CD4-positive, alpha-beta memory T cell (primary cell): ENCODE measurements at places on chromosomes 13 and 19.

GRCh38 chr13:24463078-24463477, 49.5 kb downstream of the PARP4 start:
- no peak for DNase-seq

DNA sequence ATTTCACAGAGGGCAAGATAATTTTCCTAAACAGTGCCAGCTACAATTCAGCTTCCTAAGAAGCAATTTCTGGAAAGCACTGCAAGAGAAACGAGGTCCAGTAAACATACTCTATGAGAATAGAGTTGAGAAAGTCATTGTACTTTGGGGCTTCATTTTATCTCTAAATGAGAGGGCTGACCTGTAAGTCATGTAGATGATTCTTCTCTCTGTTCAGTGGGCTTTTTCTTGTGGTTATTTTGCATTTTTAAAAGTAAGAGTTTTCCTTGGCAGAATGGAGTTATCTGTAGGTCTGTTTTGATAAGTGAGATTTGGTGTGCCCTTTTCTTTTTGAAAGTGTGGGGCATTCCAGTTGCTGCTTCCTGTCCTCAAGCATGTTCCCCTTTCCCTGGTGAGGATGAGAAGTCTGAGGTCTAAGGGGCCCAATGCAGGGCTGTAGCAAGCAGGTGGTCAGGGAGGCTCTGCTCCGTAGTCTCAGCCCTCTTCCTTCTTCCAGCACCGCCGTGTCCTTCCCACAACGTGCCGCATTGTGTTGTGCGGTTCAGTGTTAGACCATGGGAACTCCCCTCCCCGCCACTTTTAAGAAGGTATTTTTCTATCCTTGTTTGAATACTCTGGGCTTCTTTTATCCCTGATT, 86.3 kb downstream of the ARHGEF7 start:
- DNase-seq: no peak

DNA sequence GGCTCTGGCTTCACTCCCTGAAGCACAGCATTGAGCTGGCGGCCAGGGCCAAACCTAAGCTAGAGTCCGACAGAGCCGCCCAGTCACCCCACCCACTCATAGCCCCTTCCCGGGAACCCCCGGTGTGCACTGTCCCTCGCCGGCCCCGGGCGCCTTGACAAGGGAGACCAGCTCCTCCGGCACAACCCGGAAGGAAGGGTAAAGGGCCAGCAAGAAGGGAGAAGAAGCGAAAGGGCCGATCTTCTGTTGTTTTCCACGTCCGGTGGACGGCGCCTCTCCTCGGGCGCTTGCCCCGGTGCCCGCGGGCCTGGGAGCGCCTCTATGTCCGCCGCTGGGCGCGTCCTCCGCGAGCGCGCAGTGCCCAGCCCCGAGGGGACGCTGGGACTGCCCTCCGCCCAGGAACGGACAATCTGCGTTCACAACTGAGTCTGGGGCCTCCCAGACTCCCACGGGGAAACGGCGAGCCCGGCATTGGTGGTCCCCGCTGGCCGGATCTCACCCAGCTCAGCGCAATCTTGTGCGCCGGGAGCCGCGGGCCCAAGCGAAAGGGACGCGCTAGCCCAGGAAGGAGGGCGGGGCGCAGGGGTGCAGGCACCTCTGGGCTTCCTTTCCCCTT, 172.5 kb upstream of the MIR17HG start:
- DNase-seq: no peak

DNA sequence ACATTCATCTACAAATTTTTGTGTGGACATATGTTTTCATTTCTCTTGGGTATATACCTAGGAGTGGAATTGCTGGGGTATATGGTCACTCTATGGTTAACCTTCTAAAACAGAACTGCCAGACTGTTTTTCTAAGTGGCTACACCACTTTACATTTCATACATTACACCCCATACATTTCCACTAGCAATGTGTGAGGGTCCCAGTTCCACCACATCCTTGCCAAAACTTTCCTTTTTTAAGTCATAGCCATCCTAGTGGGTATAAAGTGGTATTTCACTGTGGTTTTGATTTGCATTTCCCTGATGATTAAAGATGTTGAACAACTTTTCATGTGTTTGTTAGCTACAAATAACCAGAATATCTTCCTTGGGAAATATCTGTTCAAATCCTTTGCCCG, 336.1 kb downstream of the SHISA2 start:
- no peak for DNase-seq

DNA sequence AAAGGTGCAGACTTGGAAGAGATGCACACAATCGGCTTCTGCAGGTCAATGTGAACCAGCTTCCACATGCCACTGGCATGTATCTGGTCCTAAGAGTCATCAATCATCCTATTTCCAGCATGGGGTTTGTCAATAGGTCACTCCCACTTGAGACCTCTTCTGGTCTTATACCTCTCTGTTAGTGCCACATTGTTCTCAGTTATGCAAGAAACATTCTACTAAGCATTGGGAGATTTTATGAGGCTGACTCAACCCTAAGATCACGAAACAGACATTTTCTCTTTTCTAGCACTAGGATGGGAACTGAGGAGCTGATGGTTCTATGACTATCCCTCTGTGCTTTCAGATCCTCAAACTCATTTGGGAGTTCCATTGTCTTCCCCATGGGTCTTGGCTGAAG, 581.5 kb upstream of the KLF12 start:
- DNase-seq: no peak

DNA sequence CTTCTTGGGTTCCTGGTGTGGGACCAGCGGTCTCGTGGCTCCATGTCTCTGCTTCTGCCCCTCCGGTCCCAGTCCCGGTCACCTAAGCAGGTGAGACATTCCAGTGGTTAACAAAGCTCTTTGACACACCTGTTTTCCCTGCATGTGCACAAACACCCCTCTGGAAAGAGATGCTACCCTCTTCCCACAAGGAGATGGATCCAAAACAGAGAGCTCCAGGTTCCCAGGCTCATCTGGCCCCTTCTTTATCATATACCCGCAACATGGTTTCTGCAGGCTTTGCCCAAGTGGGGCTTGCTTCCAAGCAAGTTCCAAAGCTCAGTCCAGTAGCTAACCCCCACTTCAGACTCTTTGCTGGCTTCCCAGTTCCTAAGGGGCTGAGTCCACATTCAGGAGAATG, 17.8 kb downstream of the PEG3 start:
- DNase-seq: no peak

DNA sequence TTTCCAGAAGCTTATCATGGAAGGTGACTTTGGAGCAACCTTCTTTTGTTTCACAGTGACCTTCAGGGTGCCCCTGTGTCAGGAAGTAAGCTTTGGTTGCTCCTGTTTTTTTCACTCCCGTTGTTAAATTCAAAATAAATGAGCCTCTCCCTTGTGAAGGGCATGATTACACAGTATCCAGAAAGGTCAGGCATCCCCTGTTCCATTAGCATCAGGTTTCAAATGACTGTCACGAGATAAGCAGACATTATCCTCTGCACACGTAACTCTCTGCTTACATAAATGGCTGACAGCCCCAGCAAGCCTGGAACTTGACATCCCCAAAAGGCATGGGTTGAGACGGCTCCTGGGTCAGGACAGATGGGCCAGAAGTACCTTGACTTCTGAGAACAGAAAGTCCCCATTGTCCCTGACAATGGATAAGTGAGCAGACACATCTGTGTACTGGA, 52.0 kb downstream of the RAB20 start:
- DNase-seq: no peak

DNA sequence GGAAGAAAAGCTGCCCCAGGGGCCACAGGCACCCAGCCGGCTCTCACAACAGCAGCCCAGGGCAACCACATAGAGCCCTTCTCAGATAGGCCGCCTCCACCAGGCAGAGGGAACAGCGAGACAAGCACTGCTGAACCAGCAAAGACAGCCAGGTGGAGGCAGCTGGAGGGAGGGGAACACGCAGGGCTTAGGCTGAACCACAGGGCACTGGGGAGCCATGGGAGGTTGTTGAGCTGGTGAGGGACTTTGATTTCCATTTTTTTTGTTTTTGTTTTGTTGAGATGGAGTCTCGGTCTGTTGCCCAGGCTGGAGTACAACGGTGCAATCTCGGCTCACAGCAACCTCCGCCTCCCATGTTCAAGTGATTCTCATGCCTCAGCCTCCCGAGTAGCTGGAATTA, 3.5 kb downstream of the GAMT start:
- DNase-seq: no peak

GRCh38 chr13:51840917-51841316, 4.1 kb downstream of the TMEM272 start:
- DNase-seq: no peak

DNA sequence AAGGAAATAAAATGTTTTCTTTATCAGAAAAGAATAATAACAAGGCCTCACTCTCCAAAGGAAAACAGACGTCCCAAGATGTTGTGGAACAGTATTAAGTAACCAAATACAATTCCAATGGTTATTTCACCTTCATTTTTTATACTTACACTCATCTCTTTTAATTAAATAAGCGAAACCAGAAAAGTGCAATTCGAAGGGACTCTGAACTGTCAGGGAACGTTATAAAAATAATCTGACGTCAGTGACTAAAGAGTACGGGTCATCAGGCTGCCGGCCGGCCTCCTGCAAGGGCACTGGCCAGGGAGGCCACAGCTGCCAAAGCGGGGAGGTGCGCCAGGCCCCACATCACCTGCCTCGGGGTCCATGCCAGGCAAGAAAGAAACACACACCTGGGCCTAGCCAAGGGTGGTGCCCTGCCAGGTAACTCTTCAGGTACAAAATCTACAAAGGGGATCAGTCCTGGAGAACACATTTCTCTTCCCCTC, 61.2 kb downstream of the CDADC1 start:
- DNase-seq: no peak

- no peak for DNase-seq
Observed at GRCh38 chr13:106690779-106691178, 122.8 kb upstream of the ARGLU1 start.

DNA sequence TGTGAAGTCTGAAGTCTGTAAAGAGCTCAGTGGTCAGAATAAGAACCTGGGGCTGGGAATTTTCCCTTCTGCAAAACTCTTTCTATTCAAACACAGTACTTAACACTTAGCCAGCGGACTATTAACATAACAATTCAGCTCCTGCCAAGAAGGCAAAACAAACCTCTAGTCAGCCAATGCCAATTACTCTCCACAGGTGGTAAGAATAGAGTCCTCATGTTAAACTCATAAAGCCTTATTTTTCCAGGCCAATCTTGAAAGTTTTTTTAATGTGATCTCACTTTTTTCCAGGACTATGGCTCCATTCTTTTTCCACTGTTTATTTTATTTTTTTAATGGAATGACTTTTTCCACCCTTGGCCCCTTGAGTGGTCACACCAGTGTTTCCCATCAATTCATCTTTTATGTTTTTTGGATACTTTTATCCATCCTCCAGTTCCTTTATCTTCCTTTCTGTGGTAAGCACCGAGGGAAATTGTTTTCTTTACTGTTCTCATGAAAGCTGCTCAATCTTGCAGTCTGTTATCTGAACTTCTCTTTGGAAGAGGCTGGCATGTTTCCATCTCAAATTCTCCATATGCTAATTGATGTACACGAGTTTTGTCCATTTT, 217.3 kb downstream of the LHFPL6 start:
- DNase-seq: no peak

GRCh38 chr19:11261971-11262839, at the start of gene DOCK6:
Gene DOCK6 (minus strand): TSS chr19:11262524. CDS start chr19:11262440, 84 bp downstream.
- no peak for DNase-seq

DNA sequence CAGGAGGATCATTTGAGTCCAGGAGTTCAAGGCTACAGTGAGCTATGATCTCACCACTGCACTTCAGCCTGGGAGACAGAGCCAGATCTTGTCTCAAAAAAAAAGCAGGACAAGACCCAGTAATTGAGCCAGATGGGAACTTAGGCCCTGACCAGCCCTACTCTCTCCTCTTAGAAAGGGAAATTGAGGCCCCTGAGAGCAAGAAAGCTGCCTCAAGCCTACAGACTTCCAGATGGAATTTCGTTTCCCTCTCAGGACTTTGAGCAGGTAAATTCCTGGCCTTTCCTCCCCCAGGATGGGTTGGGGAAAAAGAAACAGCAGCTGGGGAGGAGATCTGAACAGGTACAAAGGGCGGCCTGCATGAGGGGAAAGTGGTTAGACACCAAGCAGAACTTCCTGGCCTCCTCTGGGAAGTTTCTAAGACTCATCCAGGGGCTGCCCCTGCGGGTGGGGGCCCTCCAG, 3.6 kb upstream of the BCL3 start:
- DNase-seq: no peak

DNA sequence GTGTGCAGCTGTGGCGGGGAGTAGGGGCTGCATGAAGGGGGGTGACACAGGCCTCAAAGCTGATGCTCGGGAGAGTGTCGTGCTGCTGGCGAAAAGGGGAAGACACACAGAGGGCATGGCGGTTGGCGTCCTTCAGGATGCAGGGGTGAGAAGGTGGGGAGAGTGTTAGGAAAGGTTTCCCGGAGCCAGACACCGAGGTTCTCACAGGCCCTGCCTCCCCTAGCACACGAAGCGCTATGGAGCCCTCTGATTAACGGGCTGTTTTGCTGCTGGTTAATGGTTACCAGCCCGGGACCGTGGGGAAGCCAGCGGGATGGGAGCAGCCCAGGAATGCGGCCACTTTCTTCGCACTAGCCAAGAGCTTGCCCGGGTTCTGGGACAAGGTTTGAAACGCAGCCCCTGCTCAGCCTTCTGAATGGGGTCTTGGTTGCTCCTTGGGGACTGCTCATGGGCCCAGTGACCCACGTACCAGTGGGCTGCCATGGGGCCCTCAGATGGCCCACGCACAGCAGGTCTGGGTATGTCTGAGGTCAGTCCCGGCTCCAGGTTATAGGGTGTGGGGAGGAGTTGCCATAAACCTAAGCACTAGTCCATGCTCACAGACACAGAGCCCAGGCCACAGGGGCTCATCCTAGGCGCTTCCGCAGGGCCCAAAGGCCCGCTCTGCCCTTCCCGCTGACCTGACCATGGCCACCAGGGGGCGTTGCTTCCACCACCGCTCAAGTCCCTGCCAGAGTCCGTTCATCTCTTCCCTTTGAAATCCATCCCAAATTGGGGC, 31.3 kb upstream of the ISYNA1 start:
- DNase-seq: peak; percentile 45

DNA sequence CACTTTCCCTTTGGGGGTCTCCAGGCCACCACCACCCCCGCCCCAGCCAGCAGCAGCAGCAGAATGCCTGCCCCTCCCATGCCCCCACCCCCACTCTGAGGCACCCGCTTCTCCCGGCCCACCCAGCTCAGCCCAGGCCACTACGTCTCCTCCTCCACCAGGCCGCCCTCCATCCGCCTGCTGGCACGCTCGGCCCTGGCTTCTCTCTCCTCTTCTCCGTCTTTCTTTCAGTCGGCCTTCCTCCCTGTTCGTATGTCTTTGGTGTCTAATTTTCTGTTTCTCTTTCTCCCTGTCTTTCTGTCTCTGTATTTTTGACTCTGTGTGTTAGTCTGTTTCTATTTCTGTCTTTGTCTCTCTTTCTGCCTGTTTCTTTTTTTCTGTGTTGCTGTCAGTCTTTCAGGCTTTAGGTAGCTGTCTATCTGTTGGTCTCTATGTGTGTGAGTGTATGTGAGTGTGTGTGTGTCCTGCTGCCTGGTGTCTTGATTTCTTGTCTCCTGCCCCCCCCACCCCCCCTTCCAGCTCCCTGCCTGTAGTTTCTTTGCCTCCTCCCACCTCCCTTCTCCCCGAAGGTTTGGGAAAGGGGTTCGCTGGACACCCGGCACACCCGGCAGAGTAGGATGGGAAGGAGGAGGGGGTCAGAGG, at the start of gene LGI4:
TSS of gene LGI4 (minus strand) at position 459 of the 642 bp plus-strand sequence. CDS start at position 80, 379 bp downstream.
- no peak for DNase-seq
